ENCODE measurements at places on chromosomes 6 and 20. TPM values are rescaled to one million over a fixed set of nuclear protein-coding genes. Genes with fewer than 3 reads are reported as not detected.

The DTNBP1 gene
- total RNA-seq, result 7.3 TPM

The DLL1 gene
- 10.6 TPM for total RNA-seq

The SRMS gene
- not detected for total RNA-seq

The GABRR1 gene
- total RNA-seq, result 0.09 TPM

The PDYN gene
- total RNA-seq, result 0.45 TPM

The OLIG3 gene
- total RNA-seq, result 1.2 TPM

The PNPLA1 gene
- not detected for total RNA-seq

The FAM217A gene
- not detected for total RNA-seq

The VIP gene
- total RNA-seq, result 0.18 TPM

The POLR1C gene
- total RNA-seq, result 20.9 TPM

The KAT14 gene
- total RNA-seq, result 20.8 TPM

The GMPR gene
- total RNA-seq, result 3.9 TPM

The FABP7 gene
- 266 TPM for total RNA-seq

The C6orf52 gene
- total RNA-seq, result 1.5 TPM

The COX4I2 gene
- total RNA-seq, result not detected

The MGME1 gene
- 11.3 TPM for total RNA-seq

The TREM2 gene
- 6.0 TPM for total RNA-seq

The UTRN gene
- 53.7 TPM for total RNA-seq

The COL9A1 gene
- 7.3 TPM for total RNA-seq

The SLC35F1 gene
- total RNA-seq, result 49.6 TPM

The FHL5 gene
- total RNA-seq, result 6.4 TPM

The PROKR2 gene
- 0.45 TPM for total RNA-seq

The EDN3 gene
- total RNA-seq, result 1.2 TPM

The CRISP2 gene
- 0.54 TPM for total RNA-seq

The BMP2 gene
- 11.4 TPM for total RNA-seq

The RHAG gene
- total RNA-seq, result 0.64 TPM

The DEFB128 gene
- not detected for total RNA-seq

The NRSN1 gene
- 26.8 TPM for total RNA-seq

The EYS gene
- total RNA-seq, result 7.5 TPM

The ECT2L gene
- 0.45 TPM for total RNA-seq

The C6orf58 gene
- total RNA-seq, result not detected

The TCP11 gene
- not detected for total RNA-seq

The BHLHE23 gene
- not detected for total RNA-seq

The SEL1L2 gene
- total RNA-seq, result not detected

The BMP7 gene
- 13.5 TPM for total RNA-seq

The TBCC gene
- 29.6 TPM for total RNA-seq

The WTAP gene
- total RNA-seq, result 109 TPM

The DCDC2 gene
- total RNA-seq, result 2.6 TPM

The GGTLC1 gene
- total RNA-seq, result not detected

The MLN gene
- total RNA-seq, result not detected

The NKX2-4 gene
- total RNA-seq, result not detected

The WFDC10B gene
- not detected for total RNA-seq

The JPH2 gene
- 0.36 TPM for total RNA-seq

The CNR1 gene
- 225 TPM for total RNA-seq

The CGA gene
- 0.82 TPM for total RNA-seq

The SPAG4 gene
- total RNA-seq, result 0.64 TPM

The MYCT1 gene
- 3.1 TPM for total RNA-seq

The ETV7 gene
- not detected for total RNA-seq

The CRIP3 gene
- total RNA-seq, result 5.8 TPM

Data from cerebellum (tissue), 4 donors.